ENCODE measurements at places on chromosomes 1 and 21. TPM values are rescaled to one million over a fixed set of nuclear protein-coding genes. Genes with fewer than 3 reads are reported as not detected.

WNT3A gene
- total RNA-seq = not detected

GJA4 gene
- total RNA-seq = 269 TPM

IGSF5 gene
- total RNA-seq = not detected

OR2L2 gene
- under 0.01 TPM for total RNA-seq

NTMT2 gene
- total RNA-seq = not detected

BACE2 gene
- 438 TPM for total RNA-seq

ZBTB8A gene
- 9.1 TPM for total RNA-seq

KCNQ4 gene
- not detected for total RNA-seq

ISG20L2 gene
- total RNA-seq = 34.0 TPM

FALEC gene
- not detected for total RNA-seq
